Kasumi-1 (cell line): ENCODE measurements at places on chromosomes 5 and 9.
A peak's percentile ranks its signal among the peaks of the same experiment; 100 is the strongest.

DNA sequence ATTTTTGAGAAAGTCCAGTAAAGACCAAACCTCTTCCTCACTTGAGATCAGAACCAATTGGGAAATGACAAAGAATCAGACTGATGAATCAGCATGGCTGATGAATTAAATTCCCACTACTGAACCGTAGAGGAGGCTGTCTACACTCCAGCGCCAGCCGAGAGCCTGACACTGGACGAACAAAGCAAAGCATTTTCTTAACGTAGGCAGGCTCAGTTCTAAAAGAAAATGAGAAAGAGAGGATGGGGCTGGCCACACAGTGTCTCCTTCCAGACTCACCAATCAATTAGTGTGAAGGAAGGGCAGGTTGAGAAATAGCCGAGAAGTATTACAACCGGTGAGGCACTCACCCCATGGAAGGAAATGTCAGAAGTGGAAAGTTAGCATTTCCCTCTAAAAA is 49.4 kb downstream of the ITGA1 start:
- DNase-seq = no peak

GRCh38 chr9:109251080-109251775 is 69.6 kb downstream of the EPB41L4B start:
- DNase-seq = no peak

GRCh38 chr9:93200989-93201334 is 17.0 kb downstream of the WNK2 start:
- DNase-seq = no peak

GRCh38 chr9:18951936-18952335 is 81.1 kb downstream of the SAXO1 start:
- DNase-seq = no peak

DNA sequence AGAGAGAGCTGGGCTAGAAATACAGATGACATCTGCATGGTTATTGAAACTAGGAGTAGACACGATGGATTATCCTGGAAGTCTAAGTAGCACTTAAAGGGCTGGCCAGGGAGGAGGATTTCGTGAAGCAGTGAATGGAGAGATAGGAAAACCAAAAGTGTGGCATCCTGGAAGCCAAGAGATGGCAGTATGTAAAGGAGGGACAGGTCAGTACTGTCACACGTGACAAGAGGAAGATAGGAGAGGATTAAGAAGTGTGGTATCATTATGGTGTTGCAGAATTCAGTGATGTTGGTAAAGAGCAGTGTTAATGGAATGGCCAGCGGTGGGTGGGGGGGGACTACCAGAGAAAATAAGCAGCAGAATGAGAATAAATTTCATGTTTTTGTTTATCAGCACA is 11.7 kb downstream of the RAD23B start:
- no peak for DNase-seq

DNA sequence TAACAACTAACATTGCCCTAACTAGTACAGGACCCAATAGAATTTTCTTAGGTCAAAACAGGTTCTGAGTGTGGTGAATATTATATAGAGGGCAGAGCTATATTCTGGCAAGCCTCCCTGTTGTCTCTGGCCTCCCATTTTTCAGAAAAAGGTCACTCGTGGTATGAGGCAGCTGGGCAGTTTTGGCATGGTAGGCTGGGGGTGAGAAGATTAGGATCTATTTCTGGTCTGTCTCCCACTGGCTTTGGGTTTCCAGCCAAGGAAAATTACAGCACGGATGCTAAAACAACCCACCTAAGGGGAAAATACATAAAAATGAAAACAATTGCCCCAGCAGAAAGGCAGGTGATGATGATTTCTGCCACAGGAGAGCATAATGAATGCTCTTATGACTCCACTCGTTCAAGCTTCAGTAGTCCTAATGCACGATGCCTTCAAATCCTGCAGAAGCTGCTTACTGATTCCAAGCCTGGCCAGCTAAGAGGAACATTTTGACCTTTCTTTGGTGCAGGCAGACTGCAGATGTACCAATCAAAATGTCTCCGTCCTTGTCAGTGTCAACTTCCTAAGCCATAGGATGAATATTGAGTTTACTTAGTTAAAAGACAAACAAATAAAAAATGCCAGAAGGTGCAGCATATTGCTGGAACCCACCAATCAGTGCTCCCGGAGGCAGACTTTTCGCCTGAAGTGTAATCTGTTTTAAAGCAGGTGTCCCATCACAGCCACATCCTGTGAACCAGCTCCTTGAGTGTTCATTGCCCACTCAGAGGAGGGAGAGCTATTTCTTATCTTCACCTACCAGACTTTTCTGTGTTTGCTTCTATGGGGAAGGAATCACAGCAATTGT is 435.4 kb downstream of the ZSWIM6 start:
- DNase-seq = no peak

DNA sequence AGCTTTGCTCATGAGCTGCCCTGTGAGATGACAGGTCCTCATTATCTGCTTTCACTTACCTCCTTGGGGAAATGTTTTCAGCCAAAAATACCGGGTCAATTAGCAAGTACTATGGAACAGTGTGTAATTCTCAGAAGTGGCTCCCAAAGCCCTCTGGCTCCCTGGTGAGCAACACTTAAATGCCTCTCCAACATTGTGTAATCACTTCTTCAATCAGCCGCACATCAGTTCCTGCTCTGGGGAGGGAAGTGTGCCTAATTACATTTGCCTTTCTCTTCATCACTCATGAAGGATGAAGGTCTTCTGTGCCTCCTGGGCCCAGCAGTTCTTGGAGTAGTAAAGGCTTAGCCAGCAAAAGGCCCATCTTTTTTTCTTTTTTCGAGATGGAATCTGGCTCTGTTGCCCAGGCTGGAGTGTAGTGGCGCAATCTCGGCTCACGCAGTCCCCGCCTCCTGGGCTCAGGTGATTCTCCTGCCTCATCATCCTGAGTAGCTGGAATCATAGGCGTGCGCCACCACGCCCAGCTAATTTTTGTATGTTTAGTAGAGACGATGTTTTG is 23.1 kb downstream of the NIM1K start:
- DNase-seq = no peak

DNA sequence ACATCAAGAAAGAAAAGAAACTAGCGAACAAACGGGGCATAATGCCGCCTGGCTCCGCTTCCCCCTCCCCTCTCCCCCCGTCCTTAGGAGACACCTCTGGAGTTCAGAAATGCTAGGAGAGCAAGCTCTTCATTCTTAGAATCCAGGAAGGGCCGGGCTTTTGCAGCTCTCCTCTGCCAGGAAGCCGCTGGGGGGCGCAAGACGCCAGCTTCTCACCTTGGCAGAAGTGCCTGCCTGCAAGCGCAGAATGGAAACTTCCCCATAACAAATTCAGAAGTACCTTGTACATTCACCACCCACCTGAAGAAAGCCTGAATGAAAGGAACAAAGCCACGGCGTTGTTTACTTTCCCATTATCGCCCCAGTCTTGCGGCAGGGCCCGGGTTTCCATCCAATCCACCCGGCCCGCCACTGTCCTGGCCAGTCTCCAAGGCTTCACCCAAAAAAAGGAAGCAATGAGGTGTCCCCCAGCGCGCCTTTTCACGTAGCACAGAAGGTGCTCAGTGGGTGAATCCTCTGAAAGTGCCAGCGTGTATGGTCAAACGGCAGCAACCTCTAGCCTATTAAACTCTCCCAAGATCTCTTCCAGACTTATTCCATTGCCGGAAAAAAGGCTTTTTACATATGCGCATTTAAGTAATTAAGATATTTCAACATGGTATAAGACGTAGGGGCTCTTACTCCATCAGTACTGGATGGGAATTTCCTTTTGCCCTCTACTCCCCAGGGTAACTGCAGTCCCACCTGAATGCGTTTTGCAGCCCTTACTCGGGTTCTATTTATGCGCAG is 1.6 kb upstream of the GADD45G start:
- peak; percentile 79 for DNase-seq

DNA sequence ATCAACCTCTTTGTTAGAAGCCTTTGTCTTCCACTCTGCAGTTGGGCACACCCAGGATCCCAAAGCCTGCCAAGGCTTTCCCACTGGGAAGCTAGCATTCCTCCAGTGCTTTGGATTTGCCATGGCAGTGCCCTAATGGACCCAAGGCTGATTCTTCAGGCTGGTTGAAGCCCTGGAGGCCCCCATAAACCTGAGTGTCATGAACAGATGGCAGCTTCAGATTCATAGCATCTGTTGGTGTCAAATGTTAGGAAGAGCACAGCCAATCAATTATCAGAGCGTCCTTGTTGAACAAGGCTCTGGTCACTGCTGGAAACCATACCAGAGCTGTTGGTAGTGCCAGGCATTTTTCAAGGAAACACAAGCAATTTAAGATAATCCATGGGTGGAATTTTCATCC is 241.1 kb upstream of the KLF4 start:
- DNase-seq = no peak

- DNase-seq = no peak
Measured at GRCh38 chr9:132639322-132639721, 30.5 kb downstream of the DDX31 start.

- no peak for DNase-seq
Measured at GRCh38 chr5:96248131-96248530, 184.9 kb downstream of the PCSK1 start.

- peak; percentile 78 for DNase-seq
Measured at GRCh38 chr5:177312649-177313181, 1.0 kb upstream of the MXD3 start.

GRCh38 chr5:66802941-66803340 is 206.7 kb downstream of the MAST4 start:
- no peak for DNase-seq

- DNase-seq = no peak
Measured at GRCh38 chr5:103033696-103034095, 86.2 kb downstream of the GIN1 start.

DNA sequence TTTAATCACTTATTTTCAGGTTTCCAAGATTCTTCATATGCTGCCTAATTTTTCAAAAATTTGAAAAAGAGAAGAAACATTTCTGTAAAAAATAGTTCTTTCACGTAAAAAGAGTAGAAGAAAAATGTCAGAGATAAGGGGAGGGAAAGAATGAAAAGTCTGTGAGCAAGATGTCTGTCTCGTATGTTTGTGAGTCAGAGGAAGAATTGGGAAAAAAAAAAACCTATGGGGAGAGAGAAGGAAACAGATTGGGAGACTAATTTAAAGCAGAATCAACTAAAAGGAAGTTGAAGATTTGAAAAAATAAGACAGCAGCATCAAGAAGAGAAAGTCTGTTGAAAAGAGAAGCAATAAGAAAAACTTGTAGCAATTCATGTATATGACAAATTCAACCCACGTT is 456.3 kb downstream of the HINT1 start:
- DNase-seq = no peak

DNA sequence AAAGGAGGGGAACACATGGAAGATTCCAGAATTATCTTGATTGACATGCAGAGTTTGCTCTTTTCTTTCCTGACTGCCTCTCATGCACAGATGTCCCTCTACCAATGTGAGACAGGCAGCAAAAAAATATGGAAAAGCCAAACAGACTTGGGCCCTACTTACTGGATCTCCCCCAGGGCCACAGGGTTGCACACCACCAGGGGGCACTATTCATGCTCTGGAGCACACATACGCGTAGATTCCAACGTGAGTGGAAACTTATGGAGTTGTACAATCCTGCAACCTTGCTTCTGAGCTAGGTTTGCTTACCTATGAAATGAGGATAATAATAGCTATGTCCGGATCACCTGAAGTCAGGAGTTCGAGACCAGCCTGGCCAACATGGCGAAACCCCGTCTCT is 319.5 kb downstream of the ARHGEF28 start:
- DNase-seq = no peak

GRCh38 chr9:77960356-77961153 is 71.1 kb downstream of the GNAQ start:
- DNase-seq = no peak

- no peak for DNase-seq
Measured at GRCh38 chr9:38488156-38488698, 64.0 kb upstream of the IGFBPL1 start.

DNA sequence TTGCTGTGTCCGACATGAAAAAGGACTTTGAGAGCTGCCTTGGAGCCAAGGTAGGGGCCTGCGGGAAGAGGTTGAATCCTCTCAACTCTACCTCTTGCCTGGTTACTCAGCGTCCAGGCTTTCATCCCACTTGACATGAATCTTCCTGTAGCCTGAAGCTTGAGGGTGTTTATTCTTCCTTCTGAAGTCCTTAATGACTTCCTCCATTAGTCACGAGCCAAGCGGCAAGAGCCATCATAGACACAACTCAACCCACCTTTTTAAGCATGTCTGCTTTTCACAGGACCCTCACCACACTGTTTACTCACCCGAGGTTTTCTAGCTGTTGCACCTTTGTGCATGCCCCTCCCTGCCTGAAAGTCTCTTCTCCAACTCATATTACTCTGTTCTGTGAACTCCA is 40.2 kb downstream of the ACO1 start:
- DNase-seq = no peak

DNA sequence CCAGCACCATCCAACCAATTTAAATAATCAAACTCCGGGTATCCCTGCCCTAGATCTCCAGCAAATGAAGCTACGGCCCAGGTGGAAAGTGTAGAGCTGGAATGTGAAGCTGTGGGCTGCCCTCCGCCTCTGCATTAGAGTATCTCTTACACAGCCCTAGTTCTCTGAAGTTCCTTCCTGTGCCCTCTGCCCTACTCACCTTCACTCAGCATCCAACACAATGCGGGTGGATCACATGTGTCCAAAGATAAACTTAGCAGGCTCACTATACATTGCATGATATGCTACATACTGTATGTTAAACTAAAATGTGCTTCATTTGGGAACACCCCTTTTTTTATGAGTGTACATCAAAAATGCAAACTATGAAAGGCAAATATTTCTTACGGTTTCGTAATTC is 70.0 kb upstream of the RAD23B start:
- no peak for DNase-seq

DNA sequence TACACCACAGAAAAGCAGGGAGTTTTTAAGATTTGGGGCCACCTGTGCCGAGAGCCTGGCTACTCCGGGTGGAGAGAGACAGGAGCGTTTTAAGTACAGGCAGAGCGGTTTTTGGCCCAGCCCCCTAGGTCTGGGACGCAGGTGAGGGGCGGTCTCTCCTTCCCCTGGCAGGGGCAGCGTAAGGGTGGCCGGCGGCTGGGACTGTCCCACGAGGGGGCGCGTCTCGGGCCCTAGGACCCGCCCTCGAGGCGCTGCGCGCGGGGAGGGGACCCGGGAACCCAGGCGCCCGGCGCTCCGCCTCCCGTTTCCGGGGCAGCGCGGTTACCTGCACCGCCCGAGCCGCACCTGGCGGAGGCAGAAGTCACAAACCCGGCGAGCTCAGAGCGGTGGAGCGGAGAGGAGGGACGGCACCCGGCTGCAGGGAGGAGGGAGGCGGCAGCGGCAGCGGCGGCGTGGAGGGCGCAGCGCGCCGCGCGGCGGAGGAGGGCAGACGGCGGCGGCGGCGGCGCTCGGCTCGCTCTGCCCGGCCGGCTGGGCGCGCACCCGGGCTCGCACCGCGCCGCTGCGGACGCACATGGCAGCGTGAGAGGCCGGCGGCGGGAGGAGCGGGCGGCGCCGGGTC is at the start of gene WWC1:
Gene WWC1 (plus strand): TSS at position 304 of the 622 bp plus-strand sequence. CDS start 508 bp downstream, outside the sequence.
- DNase-seq = peak; percentile 75

- no peak for DNase-seq
Measured at GRCh38 chr5:147690595-147690994, 91.9 kb downstream of the JAKMIP2 start.
